ENCODE measurements at places on chromosomes 7 and 10. TPM values are rescaled to one million over a fixed set of nuclear protein-coding genes. Genes with fewer than 3 reads are reported as not detected.

CHN2 gene
- polyA plus RNA-seq = 1.6 TPM

TMEM236 gene
- polyA plus RNA-seq = 0.13 TPM

SPDYE5 gene
- polyA plus RNA-seq = 0.04 TPM

FAM3C gene
- polyA plus RNA-seq = 64.9 TPM

FGL2 gene
- polyA plus RNA-seq = 0.01 TPM

ATP5MK gene
- 745 TPM for polyA plus RNA-seq

TPST1 gene
- 31.5 TPM for polyA plus RNA-seq

PRPS1L1 gene
- polyA plus RNA-seq = not detected

GRCh38 chr7:32316839-32317238 is 173.3 kb downstream of the LSM5 start:
- DNase-seq = no peak
- H3K4me1 ChIP-seq = no peaks in the 10 kb centered on the region
- no peaks in the 10 kb centered on the region for H3K36me3 ChIP-seq
- H3K27me3 ChIP-seq = peaks cover 9% of the 10 kb centered on the region
- no peak overlapping the region for H3K27ac ChIP-seq

GRCh38 chr10:132231656-132232022 is 44.9 kb downstream of the DPYSL4 start:
- no peaks in the 10 kb centered on the region for H3K27me3 ChIP-seq
- H3K36me3 ChIP-seq = no peaks in the 10 kb centered on the region
- no peak overlapping the region for H3K4me3 ChIP-seq
- H3K27ac ChIP-seq = no peak overlapping the region
- H3K4me1 ChIP-seq = no peaks in the 10 kb centered on the region

DNA sequence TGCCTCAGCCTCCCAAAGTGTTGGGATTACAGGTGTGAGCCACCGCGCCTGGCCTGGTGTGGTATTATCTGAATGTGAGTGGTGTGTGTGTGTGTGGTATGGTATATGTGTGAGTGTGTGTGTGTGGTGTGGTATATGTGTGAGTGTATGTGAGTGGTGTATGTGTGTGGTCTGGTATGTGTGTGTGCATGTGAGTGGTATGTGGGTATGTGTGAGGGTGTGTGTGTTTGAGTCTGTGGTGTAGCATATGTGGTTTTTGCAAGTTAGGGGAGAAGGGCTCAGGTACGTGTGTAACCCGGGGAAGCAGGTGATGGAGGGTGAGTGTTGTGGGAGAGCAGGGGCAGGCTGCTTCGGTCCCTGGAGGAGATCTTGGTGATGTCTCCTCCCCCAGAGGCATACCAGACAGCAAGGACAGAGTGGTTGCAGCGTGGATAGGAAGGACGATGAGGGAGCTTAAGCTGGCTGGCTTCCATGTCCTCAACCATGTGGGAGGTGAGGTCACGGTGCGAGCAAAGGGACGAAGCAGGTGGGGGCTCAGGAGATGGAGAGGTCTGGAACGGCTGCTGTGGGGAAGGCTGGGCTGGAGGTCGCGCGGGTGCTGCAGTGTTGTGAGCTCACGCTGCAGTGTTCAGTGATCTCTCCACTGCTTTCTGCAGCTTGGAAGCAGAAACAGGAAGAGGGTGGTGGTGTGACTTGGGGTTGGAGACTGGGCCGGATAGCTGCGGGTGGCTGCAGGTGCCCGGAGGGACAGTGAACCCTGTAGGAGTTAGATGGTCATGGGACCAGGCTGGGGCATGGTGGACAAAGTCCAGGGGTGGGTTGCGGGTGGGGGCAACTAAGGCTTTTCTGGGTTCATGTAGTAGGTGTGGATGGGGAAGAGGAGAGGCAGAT is 5.0 kb downstream of the ZYX start:
- peaks cover 28% of the 10 kb centered on the region for H3K4me1 ChIP-seq
- H3K27me3 ChIP-seq = no peaks in the 10 kb centered on the region
- H3K27ac ChIP-seq = no peak overlapping the region
- no peak overlapping the region for H3K4me3 ChIP-seq

- DNase-seq = no peak
- no peak overlapping the region for H3K4me3 ChIP-seq
- peaks cover 11% of the 10 kb centered on the region for H3K36me3 ChIP-seq
- no peaks in the 10 kb centered on the region for H3K27me3 ChIP-seq
These were observed 51.3 kb downstream of the CLEC2L start for GRCh38 chr7:139574618-139575337.

GRCh38 chr10:775245-776075 is 86.0 kb upstream of the DIP2C start:
- H3K4me3 ChIP-seq = no peak overlapping the region
- H3K27ac ChIP-seq = no peak overlapping the region
- no peak for DNase-seq
- H3K27me3 ChIP-seq = peaks cover under 1% of the 10 kb centered on the region
- H3K36me3 ChIP-seq = no peaks in the 10 kb centered on the region
- no peaks in the 10 kb centered on the region for H3K4me1 ChIP-seq

DNA sequence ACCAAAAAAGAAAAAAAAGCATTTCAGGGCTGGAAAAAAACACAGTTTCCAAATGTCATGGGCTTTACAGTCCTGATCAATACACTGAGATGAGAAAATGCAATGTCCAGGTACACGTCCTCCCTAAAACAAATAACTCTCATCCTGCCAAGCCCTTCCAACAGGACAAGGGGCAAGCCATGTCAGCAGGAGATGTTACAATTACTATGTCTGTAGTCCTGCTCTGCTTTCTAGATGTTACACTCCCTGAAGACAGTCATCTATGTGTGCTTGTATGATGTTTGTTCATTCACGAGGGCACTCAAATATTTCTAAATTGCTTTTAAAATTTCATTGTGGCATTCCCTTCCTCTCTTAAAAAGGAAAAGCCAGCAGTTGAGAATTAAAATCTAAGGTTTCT is 103.2 kb downstream of the SORBS1 start:
- H3K27ac ChIP-seq = no peak overlapping the region
- H3K4me1 ChIP-seq = peaks cover 8% of the 10 kb centered on the region
- no peak overlapping the region for H3K4me3 ChIP-seq
- no peak for DNase-seq
- no peaks in the 10 kb centered on the region for H3K36me3 ChIP-seq

DNA sequence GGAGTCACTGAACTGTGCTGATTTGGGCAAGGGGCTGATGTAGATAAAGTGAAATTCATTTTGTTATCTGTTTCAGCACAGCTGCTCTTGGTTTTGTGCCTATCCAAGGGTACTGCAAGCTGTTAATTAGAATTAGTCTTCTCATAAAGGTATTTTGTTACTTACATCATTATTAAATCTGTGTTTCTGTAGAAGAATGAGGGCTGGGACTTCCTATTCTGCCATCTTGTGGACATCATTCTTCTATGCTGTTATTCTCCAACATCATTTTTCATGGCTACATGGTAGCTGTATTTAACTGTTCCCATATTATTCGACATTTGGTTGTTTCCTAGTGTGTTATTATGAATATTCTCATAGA is 76.2 kb upstream of the CCDC71L start:
- H3K27me3 ChIP-seq = no peaks in the 10 kb centered on the region
- peaks cover 9% of the 10 kb centered on the region for H3K4me1 ChIP-seq
- no peaks in the 10 kb centered on the region for H3K36me3 ChIP-seq
- no peak overlapping the region for H3K4me3 ChIP-seq
- DNase-seq = no peak
- no peak overlapping the region for H3K27ac ChIP-seq

DNA sequence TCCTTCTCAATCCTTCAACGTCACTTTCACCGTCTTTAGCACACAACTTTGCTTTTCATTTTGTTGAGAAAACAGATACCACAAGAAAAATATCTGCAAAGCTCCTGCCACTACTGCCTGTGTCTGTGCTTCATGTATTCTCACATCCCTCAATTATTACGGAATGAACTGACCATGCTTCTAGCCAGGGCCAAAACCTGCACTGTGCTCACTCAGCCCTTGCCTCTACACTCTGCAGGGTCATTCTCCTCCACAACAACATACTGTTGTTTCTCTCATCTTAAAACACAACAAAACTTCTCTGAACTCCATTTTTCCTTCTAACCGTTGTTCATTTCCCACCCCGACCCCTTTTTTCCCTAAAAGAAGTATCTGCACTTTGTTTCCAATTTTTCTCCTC is 29.5 kb downstream of the BMPR1A start:
- H3K27ac ChIP-seq = no peak overlapping the region
- H3K4me3 ChIP-seq = no peak overlapping the region
- no peaks in the 10 kb centered on the region for H3K27me3 ChIP-seq
- peaks cover 6% of the 10 kb centered on the region for H3K4me1 ChIP-seq
- H3K36me3 ChIP-seq = no peaks in the 10 kb centered on the region
- no peak for DNase-seq

DNA sequence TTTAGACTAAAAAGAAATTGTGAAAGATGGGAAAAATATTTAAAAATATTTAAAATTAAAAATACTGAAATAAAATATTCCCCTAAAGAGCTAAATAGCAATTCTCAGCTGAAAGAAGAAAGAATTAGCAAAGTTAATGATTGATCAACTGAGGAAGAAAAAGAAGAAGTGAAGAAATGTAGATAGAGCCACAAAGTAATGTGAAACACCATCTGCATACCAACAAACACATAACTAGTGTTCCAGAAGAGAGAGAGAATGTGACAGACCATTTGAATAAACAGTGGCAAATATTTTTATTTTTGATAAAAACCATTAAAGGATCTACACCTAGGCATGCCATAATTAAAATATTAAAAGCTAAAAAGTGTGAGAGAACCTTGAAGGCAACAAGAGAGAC is 784.5 kb upstream of the ZWINT start:
- H3K27me3 ChIP-seq = no peaks in the 10 kb centered on the region
- H3K36me3 ChIP-seq = no peaks in the 10 kb centered on the region
- H3K4me1 ChIP-seq = no peaks in the 10 kb centered on the region
- no peak for DNase-seq

GRCh38 chr10:47256751-47257336 is 43.2 kb upstream of the GDF10 start:
- peaks cover 21% of the 10 kb centered on the region for H3K27me3 ChIP-seq
- H3K4me3 ChIP-seq = no peak overlapping the region
- H3K4me1 ChIP-seq = no peaks in the 10 kb centered on the region
- H3K27ac ChIP-seq = no peak overlapping the region
- no peaks in the 10 kb centered on the region for H3K36me3 ChIP-seq
- no peak for DNase-seq

DNA sequence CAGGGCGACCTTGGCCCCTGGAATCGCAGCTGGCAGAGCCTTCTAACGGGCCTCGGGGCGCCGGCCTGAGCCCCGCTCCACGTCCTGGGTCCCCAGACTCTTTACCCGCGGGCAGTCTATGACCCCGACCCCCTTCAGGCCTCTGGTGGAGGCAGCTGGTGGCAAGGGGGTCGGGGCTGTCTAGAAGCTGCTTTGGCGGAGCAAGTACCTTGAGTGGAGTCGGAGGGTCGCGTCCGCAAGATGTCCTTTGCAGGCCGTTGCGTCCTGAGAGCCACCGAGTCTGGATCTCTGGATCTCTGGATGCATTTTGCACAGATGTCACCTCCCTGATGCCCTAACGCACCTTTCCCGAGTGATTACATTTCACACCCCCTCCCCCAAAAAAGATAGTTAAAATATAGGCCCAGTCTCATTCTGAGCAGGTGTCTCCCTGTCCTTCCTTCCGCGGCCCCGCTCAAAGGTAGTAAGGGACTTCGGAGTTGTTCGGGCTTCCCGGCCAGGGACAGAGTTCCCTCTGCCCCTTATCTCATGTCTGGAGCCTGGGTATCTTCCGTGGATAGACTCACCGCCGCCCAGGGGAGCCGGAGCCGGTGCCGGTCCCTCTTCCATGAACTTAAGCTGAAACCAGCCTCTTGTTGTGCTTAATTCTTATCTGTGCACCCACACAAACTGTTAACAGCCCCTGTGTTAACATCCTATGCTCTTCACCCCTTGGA is 457 bp downstream of the ACADSB start:
- no peaks in the 10 kb centered on the region for H3K36me3 ChIP-seq
- peaks cover 21% of the 10 kb centered on the region for H3K4me1 ChIP-seq
- peak overlapping the region; percentile 30 for H3K27ac ChIP-seq
- H3K27me3 ChIP-seq = no peaks in the 10 kb centered on the region
- H3K4me3 ChIP-seq = peak overlapping the region; percentile 93

DNA sequence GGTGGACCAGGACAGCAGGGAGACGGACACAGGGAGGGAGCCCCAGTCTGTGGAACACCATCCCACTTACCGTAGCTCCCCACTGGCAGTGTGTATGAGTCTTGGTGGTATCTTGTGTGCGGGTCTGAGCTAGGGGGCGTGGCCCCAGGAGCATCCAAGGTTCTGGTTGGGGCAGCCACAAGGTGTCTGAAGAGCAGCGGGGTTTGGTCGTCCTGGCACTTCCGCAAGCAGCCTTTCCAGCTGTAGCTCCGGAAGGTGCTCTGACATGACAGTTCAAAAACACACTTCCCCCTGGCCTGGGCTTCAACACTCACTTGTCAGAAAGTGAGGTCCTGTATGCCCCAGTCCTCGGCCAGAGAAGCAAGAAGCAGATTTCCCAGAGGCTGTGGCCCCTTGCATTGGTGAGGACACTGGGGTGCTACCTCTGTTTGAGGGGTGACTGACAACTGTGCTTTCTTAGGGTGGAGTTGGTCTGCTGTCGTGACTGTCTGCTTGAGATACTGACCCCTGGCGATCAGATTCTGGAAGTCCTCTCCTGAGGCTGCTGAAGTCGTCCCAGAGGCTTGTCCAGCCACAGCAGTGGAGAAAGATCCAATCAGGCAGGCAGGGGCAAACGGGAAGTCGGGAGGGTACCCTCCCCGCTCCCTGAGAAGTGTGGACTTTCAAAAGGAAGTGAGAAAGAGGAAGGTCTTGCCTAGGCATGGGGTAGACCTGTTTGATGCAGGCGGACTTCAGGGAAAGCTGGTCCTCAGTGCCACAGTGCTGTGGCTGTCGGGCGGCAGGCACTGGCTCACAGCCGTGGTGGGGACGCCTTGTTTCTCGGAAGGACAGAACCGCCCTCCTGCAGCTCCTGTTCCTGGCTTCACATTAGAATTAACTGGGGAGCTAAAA is 51.4 kb upstream of the PFKFB3 start:
- no peaks in the 10 kb centered on the region for H3K27me3 ChIP-seq
- no peak overlapping the region for H3K27ac ChIP-seq
- no peak for DNase-seq
- no peaks in the 10 kb centered on the region for H3K36me3 ChIP-seq
- no peak overlapping the region for H3K4me3 ChIP-seq
- H3K4me1 ChIP-seq = no peaks in the 10 kb centered on the region

- H3K4me3 ChIP-seq = no peak overlapping the region
- DNase-seq = no peak
- no peaks in the 10 kb centered on the region for H3K27me3 ChIP-seq
- H3K36me3 ChIP-seq = no peaks in the 10 kb centered on the region
- no peak overlapping the region for H3K27ac ChIP-seq
These were observed 346.6 kb upstream of the BMPER start for GRCh38 chr7:33558549-33559323.

DNA sequence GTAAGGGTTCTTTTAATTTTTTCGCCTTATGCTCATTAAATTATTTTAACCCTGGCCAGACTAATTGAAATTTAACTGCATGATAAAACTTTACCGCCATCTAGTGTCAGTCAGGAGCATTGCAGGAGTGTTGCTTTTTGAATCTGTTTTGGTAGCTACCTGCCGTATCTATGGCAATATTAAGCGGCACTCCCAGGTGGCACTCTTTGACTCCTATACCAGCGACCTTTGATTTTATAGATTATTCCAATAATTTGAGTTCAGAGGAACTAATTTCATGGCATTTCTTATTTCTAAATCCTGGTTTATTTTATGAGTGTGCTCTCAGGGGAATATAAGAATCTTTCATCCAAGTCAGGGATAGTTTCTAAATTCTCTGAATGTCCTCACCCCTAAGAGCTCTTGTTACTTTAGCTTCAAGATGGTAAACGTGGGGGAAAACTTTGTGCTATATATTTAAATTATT is 198.9 kb downstream of the REEP3 start:
- DNase-seq = no peak
- no peaks in the 10 kb centered on the region for H3K27me3 ChIP-seq
- peaks cover 14% of the 10 kb centered on the region for H3K4me1 ChIP-seq
- no peak overlapping the region for H3K4me3 ChIP-seq
- no peak overlapping the region for H3K27ac ChIP-seq
- no peaks in the 10 kb centered on the region for H3K36me3 ChIP-seq
